Endodermal cell (in vitro differentiated cells): ENCODE measurements at places on chromosomes 5 and 9.

DNA sequence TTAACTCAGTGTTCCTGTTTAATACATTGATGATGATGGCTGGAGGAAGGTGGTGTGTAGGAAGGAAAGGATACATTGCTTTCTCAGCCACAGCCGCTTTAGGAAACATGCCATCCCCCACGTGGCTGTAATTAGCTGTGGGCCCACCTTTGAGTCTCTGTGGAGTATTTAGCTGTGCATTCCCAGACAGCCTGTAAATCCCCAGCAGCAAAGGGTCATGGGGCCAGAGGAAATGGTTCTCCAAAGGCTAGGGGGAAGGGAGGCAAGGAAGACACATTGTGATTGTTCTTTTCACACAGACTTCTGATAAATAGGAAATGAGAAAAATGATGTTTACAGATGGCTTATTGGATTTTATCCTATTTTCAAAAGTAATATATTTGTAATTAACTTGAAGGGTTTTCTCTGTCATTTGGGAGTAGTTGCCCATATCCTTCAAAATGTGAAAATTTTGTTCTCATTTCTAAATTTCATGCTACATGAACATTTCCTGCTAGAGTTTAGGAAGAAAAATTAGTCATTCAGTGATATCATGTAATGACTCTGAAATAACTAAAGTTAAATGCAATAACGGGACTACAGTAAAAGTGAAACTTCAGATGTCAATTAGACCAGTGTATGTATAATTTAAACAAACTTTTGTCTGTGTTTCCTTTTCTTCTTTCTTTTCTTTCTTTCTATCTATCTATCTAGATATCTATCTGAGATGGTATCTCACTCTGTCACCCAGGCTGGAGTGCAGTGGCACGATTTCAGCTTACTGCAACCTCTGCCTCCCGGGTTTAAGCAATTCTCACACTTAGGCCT is 24.3 kb upstream of the F2R start:
- no peak for DNase-seq

- no peak for DNase-seq
Observed at GRCh38 chr5:158177146-158177545, 318.2 kb upstream of the CLINT1 start.

DNA sequence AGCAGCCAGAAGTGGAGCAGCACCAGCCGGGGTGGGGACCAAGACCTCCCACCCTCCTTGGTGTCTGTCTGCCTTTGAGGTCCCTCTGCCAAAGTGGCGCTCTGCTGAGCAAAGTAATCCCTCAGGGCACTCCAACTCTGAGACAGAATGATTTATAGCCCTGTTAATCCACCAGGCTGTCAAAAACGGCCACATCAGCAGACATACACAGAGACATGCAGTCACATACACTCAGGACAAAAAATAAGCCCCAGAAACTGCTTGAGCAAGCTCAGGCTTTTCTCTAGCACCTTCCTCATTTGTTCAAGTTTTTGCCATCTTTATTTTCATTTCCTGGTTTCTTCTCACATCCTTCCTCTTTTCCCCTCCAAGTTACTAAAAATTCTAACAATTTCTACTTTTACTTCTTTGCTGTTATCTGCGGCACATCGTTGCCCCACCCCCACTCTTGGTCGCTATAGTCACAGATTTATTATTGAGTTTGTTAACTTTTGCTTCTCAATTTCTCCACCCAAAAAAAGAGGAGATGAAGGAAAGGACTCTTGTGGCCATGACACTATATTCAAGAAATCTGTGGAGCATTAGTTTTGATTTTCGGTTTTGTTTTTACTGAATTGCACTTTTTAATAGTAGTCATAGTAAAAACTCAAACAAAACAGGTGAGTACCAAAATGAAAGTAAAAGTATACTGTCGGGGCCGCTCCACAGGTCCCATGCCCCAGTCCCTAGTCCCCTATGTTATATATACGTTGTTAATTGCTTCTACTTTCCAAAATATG is 17.4 kb upstream of the ADRB2 start:
- DNase-seq, result no peak

DNA sequence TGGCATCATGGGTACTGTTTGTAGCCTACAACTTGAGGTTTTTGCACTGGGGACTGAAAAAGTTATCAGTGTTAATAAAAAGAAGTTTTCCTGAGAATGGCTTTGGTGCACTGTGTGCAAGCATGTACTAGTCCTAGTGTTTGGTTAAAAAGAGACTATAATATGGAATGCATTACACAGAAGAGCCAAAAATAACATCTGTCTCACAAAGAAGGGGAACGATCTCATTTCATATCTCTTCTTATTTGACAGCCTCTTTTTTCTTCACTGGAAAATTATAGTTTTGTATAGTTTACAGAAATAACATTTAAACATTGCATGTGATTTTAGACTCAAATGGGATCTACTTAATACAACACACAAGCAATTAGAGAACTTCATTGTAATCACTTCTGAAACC is 127.0 kb upstream of the GDNF start:
- no peak for DNase-seq

DNA sequence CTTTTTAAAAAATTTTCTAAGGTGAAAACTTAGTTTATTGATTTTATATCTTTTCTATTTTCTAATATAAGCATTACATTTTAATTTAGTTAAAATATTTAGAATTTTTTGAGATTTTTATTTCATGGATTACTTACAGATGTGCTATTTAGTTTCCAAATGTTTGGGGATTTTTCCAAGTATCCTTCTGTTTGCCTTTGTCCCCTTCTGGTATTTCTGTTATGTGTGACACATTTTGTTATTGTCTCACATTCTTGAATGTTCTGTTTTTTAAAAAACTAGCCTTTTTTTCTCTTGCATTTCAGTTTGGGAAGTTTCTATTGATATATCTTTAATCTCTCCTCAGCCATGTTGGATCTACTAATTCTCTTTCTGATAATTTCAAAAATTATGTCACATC is 234.9 kb downstream of the FAM170A start:
- no peak for DNase-seq

- no peak for DNase-seq
Observed at GRCh38 chr5:174236070-174236469, 190.6 kb downstream of the NSG2 start.

- DNase-seq, result no peak
Observed at GRCh38 chr9:122477346-122477745, 380 bp downstream of the OR1J1 start.

DNA sequence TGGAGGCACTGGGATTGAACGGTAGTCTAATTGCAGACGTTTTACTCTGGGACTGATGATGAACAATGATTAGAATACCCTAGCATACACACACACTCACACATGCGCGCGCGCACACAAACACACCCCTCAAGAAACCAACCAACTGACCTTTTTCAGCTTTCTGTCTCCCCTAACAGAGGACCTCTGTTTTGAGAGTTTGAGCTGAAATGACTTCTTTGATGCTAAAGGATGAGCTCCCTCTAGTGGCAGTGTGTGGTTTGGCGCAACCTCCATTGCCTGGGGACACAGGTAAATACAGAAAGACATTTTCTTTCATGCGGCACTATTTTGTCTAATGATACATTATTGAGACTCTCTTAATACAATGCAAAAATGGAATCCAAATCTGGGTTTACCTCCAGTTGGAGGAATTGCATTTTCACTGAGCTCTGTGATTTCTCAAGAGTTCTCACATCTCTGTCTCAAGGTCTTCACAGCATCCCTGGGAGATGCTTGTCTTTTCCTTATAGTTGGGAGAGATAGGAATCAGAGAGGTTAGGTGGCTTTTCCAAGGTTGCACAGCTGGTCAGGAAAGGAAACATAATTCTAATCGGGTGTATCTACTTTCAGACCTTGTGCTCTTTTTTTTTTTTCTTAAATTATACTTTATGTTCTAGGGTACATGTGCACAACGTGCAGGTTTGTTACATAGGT is 187.5 kb downstream of the TMEM38B start:
- peak; percentile 93 for DNase-seq

DNA sequence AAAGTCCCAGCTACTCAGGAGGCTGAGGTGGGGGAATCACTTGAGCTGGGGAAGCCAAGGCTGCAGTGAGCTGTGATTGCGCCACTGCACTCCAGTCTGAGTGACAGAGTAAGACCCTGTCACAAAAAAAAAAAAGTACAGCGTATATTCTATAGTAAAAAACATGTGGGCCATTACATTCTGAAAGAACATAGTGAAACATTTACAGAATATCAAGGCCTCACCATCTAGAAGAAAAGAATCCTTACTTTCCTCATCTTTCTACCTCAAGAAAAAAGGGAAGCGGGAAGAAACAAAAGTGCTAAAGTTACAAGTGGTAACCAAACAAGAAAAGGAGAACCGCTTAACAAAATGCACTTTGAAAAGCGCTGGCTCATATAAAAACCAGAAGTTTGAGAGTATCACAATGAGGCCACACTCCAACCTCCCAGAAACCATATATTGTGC is 5.7 kb upstream of the SYK start:
- DNase-seq, result no peak

DNA sequence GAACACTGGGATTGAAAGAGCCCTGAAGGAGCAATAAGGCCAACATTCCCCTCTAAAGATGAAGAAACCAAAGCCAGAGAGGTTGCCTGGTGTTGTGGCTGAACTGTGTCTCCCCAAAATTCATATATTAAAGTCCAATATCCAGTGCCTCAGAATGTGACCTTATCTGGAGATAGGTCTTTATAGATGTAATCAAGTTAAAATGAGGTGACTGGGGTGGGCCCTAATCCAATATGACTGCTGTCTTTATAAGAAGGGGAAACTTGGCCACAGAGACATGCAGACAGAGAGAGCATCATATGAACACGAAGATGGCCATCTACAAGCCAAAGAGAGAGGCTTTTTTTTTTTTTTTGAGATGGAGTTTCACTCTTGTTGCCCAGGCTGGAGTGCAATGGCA is 66.9 kb upstream of the PLPP1 start:
- no peak for DNase-seq

DNA sequence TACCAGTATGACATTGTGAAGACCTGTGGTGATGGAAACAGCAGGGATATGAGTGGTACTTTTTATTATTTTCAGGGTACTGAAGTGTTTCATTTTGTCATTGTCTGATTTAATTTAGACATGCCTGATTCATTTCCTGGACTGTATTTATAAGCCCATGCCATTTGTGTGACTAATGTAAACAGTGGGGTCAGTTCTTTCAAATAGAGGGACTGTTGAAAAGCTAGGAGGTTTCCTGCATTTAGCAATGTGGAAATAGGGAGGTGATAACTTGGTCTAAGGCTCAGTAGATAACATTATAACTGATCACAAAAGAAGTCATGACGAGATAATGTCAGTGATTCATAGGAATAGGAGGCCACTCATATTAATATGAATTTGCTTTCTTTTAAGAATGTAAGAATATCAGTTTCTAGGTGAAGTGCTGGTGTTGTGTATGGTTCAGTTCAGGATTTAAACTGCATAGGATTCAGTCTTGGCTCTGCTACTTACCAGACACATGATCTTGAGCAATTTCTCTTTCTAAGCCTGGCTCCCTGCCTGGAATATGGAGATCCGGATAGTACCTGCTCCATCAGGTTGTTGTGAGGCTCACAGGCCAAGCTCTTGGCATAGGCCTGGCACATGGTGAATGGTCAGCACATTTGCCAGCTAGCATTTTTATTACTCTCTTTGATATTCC is 7.5 kb downstream of the RASGRF2 start:
- DNase-seq, result no peak
